ENCODE measurements at places on chromosomes 7 and 10.
A peak's percentile ranks its signal among the peaks of the same experiment; 100 is the strongest.

DNA sequence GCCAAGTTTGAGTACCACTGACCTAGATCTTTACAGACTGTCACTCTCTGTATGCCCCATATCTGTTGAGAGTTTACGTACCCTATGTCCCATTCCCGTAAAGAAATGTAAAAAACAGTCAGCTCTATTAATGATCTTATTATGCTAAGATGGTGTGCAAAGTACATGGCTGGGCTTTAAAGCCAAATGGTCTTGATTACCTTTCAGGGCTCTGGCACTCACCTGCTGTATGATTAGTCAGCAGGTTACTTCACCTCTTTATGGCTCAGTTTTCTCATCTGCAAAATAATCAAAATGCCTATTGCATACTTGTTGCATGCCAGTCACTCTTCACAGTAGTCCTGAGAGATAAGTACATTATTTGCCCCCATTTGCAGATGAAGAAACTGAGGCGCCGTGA lies 54.2 kb downstream of the LHFPL3 start:
- DNase-seq, result no peak

GRCh38 chr7:74020390-74020789 lies 7.6 kb upstream of the ELN start:
- no peak for DNase-seq

DNA sequence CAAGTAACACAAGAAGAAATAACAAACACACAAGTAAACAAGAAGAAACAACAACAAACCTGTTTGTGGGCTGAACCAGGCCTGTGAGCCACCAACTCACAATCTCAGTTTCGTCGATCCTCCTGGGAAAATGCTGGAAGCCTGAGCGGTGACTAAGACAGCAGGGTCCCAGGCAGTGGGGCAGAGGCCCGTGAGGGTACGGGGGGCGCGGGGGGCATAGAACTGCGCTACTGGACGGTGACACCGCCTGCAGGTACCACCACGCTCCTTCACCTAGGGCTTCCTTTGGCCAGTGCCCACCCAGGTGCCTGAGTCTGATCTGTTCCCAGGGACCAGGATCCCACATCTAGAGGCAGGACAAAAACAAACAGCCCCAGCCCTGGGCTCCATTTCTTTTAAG lies 3.4 kb upstream of the CALN1 start:
- no peak for DNase-seq

DNA sequence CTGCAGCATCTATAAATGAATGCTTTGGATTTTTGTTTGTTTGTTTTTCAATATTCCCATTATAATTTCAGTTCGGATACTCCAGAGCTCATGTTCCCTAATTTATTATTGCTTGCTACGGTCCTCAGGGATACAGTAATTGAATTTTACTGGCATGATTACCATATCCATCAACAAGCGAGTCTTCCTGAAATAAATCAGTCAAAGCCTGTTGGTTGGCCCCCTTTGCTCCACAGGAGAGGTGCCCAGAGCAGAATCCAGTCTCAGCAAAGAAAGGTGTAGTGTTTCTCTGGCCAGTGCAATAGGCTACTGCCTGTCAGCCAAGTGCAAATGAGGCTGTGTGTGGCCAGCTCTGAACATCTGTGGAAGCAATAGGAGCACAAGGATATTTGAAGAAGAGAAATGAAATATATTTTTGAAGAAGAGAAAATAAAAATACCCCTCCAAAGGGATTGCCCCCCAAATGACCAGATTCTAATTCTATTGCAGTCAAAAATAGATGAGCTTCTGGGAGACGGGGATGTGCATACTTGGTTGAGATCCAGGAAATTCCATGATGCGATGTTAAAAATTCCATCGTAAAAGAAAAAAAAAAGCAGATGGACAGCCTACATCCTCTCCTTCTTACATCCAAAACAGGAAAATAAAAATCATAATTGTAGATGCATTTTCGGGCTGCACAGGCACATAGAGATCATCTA lies 18.1 kb downstream of the TRIL start:
- no peak for DNase-seq

DNA sequence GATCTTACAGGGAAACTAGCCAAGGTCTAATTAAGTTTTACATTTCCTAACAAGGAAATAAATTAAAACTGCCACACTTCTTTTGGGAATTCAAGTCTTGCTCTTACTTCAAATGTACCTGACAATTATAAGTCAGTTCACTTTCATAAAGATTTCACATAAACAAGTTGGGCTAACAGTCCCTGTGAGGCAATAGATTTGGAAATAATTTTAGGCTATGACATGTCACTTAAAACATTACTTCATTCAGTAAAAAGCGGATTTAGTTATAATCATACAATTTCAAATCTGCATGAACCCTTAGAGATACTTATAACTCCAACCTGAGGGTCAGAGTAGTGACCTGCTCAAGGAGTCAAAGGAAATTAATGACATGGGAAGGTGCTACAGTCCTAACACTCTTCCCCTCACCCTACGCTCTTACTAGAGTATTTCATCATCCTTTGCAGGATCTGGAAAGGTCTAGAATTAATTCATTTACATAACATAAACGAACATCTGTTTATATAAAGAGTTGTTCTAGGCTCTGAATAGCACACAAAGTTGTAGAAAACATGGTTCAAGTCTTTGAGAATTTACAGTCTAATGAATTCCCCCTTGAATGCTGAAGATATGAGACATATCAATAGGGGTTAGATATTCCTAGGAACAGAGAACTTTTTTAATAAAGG lies 32.3 kb upstream of the DNAJB12 start:
- DNase-seq, result no peak

GRCh38 chr10:43393606-43394360 lies 15.2 kb downstream of the HNRNPF start:
- no peak for DNase-seq

- peak; percentile 33 for DNase-seq
These were observed 679 bp downstream of the LRRC20 start for GRCh38 chr10:70381471-70382421.

DNA sequence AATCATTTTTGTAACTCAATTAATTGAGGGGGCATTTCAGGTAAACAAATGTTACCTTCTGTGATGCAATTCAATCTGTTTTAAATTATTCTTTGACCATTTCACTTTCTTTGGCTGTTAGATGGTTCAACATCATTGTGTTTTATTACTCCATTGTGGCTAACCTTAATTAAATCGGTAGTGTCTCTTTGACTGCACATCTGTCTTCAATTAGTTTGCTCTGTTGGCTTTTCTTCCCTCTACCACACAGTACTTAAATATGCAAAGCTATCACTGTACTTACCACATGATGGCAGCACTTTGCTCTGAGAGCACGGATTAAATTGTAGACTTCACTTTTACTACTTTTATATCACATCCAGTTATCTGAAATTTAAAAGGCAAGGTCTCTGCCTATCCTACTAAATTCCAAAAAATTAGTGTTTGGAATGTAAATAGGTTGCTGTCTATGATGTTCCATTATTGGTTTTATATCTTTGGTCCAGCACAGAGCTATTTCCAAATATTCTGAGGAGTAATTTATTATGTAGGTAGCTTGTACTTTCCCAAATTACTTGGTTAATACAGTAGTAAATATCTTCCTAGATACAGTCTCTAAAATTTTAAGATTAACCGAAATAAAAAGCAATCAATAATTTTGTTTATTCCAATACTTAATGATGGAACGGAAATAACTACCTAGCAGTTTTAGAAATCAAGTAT lies 352.0 kb downstream of the PCLO start:
- DNase-seq, result no peak

DNA sequence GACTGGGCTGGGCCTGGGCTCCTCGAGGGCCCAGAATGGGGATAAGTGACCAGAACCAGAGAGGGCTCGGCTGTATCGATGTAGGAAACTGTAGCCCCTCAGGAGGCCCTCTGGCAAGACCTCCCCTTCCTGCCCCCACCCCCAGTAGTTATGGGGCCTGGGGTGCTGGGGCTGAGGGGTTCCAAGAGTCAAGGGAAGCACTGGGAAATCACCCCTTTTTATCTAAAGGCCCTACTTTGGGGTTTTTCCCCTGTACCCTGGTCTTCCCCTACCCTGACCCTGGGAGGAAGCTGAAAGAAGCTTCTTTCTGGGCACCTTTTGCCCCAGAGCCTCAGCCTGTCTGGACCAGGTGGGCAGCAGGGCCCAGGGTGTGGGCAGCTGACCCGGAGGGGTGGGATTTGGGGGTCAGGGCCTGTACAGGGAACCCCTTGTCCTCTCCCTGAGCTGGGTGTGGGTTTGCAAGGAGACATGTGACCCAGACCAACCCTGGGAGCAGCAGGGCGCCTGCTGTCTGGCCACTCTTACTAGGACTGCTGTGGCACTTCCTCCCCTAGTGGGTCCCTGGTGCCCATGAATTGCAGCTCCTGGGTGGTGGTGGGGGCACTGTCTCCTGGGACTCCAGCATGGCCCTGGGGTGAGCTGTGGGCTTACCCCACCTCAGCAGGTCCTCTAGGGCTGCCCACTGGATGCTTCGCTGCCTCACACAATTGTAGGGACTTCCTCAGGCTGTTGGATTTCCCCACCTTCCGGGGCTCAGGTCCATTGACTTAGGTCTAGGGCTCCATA lies 1.5 kb downstream of the IRF5 start:
- no peak for DNase-seq

- DNase-seq, result no peak
These were observed 151.6 kb downstream of the TMEM26 start for GRCh38 chr10:61301575-61301974.

- no peak for DNase-seq
These were observed 14.2 kb downstream of the ADRB1 start for GRCh38 chr10:114057855-114058254.

GRCh38 chr10:20768843-20769242 lies 128.3 kb downstream of the NEBL start:
- DNase-seq, result no peak

DNA sequence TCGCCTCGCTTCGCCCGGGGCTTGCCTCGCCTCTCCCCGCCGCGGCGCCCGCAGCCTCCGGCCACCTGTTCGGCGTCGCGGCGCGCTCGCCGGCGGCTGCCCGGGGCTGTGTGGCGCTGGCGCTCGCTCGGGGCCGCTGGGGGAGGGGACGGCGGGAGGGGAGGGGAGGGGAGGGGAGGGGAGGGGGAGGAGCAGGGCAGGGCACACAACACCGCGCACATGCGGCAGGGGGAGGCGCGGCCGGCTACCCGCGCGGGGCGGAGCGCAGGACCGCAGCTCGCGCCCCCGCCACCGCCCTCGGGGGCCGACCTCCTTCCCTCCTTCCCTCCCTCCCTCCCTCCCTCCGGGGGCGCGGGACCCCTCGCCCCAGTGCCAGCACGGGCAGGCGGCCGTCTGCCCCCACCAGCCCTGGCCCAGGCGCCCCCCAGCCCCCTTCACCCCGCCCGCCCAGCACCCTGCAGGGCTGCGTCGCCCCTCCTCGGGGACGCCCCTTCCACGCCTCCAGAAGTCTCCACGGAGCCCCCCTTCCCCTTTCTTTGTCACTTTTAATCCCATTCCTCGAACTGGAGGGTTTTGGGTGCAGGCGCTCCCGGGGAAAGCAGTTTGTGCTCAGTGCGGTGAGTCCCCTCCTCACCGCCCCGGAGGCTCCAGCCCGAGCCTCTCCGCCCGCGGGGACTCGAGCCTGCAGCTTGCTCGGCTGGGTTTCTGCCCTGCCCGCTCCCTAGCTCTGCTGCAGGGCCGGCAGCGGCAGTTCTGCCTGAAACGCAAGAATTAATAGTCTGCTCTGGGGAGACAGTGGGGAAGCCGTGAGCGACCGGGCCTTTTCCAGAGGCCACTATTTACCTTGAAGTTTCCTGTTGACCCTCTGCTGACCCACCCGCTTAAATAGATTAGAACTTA lies at the start of gene PARD3:
Gene PARD3 (minus strand): TSS at position 112 of the 900 bp plus-strand sequence. CDS start 301 bp downstream, outside the sequence.
- DNase-seq, result peak; percentile 20

DNA sequence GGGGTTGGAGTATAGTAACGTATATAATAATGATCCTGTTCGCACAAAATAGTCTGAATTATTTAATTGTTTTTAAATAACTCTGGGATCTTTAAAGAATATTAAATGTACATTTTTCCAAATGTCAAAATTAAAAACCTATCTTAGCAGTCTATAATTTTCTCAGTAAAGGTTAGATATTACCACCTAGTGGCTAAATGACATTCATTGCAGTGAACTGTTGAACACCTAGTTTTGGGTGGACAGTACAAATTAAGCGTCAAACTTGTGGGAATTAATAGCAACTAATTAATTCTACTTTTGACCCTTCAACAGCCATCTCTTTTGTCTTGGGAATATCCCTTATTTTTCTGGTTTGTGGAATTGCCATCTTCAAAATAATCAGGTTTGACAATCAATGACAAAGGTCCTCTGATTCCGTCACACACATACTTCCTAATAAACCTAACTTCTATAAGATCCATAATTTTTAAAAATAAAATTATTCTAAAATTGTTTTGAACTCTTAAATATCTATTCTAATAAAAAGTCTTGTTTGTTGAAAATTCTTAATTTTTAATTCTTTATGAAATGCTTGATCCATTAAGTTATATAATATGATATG lies 165.7 kb downstream of the SEMA3D start:
- DNase-seq, result no peak

DNA sequence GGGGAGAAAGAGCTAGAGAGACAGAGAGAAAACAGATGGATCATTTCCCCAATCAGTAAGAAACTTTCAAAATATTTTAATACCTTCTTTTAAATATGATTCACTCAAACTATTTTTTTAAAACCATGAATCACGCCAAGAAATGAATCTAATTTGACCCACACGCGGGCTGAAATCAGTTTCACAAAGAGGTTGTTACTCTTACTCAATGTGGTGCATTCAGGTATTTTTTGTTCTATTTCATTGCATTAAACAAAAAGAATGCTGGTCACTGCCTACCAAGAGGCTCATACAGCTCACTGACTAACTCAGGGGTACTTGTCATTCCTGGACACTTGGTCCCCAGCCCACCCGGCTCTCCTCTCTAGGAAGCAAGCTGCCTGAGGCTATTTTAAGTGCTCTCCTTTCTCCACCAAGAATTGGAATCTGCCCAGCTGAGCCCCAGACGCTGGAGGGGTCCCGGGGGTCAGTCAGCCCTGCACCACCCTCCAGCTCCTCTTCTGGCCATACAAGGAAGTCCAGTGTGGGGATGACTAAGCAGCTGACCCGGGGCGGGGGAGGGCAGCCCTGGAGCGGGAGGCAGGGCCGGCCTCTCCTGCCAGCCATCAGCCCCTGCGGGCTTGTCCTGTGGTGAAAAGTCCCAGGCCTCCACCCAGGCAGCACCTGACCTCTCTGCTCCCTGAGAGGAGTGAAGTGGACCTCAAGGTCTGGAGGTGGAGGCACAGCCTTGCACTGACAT lies 21.7 kb upstream of the PFKP start:
- DNase-seq, result no peak

DNA sequence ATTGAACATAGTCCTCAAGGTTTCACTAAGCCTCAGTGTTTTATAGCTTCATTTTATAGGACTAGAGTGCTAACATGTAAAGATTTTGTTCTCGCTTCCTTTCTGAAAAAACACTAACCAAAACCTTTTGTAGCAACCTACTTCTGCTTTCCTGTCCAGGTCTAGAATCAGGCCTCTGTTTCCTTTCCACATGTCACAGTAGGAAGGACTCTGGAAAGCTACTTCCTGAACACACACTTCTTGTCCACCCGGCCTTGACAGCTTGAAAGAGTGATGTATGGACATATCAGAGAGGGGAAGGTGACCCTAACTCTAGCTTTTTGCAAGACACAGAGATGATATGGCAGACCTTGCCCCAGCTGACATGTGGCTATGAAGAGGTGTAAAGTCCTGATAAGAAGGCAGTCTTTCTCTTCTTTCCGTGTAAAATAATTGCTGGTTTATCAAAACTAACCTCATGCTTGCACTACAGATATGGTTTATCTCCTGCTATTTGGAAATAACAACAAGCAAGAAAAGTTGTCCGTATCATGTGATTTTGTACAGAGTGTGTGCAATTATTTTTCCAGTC lies 175.4 kb downstream of the SKAP2 start:
- no peak for DNase-seq

All from CD8-positive, alpha-beta T cell (primary cell).